ENCODE measurements at places on chromosomes 5 and 9.

DNA sequence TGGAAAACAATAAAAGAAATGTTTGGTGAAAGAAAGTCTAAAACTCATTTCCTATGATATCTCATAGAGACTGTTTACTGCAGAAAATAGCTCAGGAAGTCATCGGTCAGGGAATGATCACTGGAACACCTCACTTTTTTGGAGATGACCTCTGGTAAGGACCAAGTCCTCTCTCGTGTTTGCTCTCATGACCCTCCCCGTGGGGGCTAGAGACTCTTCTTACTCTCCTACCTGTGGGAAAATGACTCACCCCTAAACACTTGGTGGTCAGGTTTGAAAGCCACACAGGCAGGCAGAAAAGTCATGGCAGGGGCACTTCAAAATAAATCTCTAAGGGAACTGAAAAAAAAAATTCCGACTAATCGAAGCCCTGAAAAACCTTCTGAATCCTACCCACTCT lies 48.2 kb downstream of the FAM240B start:
- no peak for DNase-seq

GRCh38 chr9:22622815-22623214 lies 176.2 kb downstream of the DMRTA1 start:
- DNase-seq = no peak

- no peak for DNase-seq
Measured at GRCh38 chr5:178667688-178668087, 40.8 kb upstream of the CLK4 start.

GRCh38 chr9:96686638-96687335 lies 31.7 kb upstream of the PRXL2C start:
- peak; percentile 20 for DNase-seq

DNA sequence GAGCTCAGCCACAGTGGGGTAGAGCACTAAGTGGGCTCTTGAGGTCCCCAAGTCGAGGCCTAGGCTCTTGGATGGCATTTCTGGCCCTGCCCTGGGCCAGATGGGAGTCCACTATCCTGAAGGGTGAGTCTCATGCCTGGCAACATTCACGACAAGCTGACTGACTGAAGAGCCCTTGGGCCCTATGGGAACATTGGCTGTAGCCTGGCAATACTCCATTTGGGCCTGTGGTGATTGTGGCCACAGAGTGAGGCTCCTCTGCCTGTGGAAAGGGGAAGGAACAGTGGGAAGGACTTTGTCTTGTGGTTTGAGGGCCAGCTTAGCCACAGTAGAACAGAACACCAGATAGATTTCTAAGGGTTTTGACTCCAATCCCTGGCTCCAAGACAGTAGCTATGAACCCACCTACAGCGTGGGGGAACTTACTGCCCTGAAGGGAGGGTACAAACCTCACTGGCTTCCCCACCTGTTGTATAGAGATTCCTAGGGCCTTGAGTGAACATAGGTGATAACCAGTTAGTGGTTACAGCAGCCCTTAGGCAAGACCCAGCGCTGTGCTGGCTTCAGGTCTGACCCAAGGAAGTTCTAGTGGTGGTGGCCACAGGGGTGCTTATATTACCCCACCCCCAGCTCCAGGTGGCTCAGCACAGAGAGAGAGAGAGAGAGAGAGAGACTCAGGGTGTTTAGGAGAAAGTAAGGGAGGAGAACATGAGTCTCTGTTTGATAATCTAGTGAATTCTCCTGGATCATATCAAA lies 72.4 kb downstream of the KIAA0825 start:
- DNase-seq = no peak

- no peak for DNase-seq
Measured at GRCh38 chr9:99013550-99013949, 69.8 kb downstream of the COL15A1 start.

GRCh38 chr5:91109634-91110033 lies 273.5 kb downstream of the ARRDC3 start:
- DNase-seq = no peak

GRCh38 chr9:134433909-134434882 lies 107.9 kb downstream of the RXRA start:
- DNase-seq = no peak

DNA sequence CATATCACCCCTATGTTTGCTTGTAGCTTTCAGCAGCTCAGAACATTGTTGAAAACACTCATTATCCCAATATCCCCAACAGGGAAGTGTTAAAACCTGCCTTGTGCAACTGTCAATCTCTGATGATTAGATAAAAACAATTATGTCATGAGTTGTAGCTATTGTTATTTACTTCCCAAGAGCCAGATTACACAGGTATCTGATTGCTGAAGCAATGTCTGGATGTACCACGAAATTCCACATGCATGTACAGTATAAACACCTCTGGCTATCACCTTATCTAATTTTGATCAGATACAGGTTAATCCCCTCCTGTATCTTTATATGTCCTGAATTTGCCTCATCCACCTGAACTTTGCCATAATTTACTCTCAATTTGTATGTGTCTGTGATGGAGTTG lies 38.7 kb downstream of the TMC1 start:
- DNase-seq = no peak

- DNase-seq = no peak
Measured at GRCh38 chr9:131181091-131181681, 55.8 kb downstream of the NUP214 start.

DNA sequence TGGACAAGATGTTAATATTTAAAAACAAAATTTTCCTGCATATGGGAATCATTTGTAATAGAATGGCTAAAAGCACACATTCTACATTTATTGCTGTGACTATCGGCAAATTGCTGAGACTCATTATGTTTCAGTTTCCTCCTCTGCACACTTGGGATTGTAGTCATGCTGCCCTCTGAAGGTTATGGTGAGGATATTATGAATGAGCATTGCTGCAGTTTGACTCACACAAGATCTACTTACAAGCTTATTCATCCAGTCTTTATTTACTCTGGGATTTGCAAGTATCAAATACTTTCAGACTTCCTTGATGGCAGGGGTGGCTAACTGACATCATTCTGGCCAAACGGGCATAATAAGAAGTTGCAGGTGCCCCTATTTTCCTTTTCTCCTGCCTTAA lies 9.5 kb upstream of the NFIL3 start:
- DNase-seq = no peak

DNA sequence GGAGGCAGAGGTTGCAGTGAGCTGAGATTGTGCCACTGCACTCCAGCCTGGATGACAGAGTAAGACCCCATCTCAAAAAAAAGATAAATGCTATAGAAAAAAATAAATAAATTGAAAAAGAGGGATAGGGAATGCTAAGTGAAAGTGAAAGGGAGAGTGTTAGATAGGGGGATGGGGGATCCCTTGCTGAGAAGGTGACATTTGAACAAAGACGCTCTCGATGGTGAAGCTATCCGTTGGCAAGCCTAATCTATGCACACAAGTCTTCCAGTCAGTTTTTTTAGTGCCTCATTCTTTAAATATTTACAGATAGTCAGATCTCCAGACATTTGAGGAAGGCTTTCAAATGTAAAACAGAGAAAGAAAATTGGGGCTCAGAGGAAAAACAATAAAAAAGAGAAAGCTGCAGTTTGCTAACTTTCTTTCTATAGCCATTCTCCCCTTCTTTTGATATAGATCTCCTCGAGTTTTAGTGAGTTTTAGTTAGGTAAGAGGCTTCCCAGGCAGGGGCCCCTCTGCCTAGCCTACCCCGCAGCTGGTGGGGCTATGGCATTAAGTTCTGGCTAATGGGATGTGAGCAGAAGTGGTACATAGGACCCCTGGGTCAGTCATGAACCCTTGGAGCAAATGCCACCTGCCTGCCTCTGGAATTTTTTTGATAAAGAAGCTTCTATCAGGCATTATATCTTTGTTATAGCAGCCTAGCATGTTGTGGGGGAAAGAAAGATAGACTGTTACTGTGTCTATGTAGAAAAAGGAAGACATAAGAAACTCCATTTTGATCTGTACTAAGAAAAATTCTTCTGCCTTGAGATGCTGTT lies 12.0 kb downstream of the GLRX start:
- DNase-seq = no peak

Measured in GM12891 (cell line).